ENCODE measurements at places on chromosomes 5 and 9. TPM values are rescaled to one million over a fixed set of nuclear protein-coding genes. Genes with fewer than 3 reads are reported as not detected.

- DNase-seq, result no peak
Measured at GRCh38 chr5:107869438-107870115, 198.8 kb upstream of the EFNA5 start.

Gene PCDHGA8
- not detected for total RNA-seq

DNA sequence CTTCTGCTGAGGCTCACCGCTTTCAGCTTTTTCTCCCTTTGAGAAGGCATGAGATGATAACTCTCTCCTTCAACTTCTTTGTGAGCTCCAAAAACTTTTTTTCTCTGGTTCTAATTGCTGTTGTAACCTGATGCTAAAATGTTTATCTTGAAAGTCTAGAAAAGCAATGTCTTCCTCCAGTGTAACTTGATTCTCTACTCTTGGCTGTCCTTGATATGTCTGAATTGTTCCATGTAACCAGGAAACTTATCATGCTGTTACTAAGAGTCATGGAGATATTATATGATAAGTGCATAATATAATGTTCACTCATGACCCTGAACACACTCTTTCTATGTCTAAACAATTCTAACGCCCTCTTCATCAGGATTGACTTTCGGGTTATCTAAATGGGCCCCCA lies 128.0 kb upstream of the ABCA1 start:
- DNase-seq, result no peak

Gene MAMDC4
- total RNA-seq, result 3.4 TPM

- no peak for DNase-seq
Measured at GRCh38 chr9:30723656-30724055, 1660.8 kb upstream of the ACO1 start.

DNA sequence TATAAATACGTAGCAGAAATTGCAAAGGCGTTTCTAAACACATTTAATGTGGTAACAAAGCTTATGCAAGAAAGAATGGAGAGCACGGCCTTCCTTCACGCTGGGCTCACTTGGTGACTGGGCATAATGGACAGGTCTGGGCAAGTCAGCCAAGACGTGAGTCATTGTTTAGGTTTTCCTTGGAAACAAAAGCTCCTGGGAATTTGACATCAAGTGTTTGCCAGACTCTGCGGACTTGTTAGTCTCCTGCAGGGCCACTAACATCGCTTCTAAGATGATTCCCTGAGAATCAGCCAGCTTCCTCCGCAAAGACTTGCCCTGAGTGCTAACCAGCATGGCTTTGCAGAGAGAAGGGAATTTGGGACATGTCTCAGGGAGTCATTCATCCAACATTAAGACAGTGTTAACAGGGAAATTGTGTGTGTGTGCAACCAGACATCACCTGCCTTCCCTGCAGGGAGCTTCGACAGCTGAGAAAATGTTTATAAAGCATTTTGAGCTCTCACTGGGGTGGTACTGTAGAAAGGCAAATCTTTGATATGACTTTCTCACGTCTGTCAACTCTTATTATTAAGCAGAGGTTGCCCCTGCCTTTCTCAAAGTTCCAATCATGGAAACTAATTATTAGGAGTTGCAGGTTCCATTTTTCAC lies 182.5 kb downstream of the NTRK2 start:
- no peak for DNase-seq

Gene NR2F1
- total RNA-seq, result not detected

- DNase-seq, result peak; percentile 22
Measured at GRCh38 chr5:56686337-56687195, 128.8 kb upstream of the MAP3K1 start.

Gene ARID3C
- total RNA-seq, result 0.25 TPM

DNA sequence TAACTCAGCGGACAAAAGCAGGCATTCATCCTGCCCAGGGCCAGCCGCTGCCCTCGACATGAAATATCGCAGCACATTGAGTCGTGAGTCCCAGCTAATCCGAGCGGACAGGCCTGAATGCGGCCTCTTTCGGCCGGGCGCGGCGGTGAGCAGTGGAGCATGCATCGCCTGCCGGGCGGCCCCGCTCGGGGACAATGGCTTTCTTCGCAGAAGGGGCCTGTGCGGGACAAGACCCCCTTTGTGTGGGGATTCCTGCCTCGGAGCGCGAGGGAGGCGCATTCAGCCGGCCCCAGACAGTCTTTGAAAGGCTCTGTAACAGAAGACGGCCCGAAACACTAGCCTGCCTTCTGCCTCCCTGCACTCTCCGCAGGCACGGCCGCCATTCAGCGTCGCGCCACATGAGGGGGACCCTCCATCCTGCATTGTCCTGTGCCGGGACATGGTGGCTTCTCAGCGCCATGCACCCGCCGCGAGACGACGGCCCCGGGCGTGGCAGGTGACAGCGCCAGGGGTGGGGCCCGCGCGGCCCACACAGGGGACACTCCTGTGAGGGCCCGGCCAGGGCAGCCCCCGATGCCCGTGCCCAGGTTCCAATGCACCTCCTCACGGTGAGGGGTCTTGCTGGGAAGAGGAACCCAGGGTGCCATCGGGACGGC lies 52.0 kb downstream of the EXD3 start:
- no peak for DNase-seq

GRCh38 chr5:6859023-6859422 lies 145.8 kb downstream of the TENT4A start:
- no peak for DNase-seq

GRCh38 chr9:93086447-93087224 lies 9.4 kb upstream of the CARD19 start:
- DNase-seq, result no peak

Gene FEM1C
- total RNA-seq, result 44.2 TPM

- no peak for DNase-seq
Measured at GRCh38 chr9:131724683-131725082, 15.2 kb downstream of the RAPGEF1 start.

GRCh38 chr5:4868140-4868735 lies 271.9 kb upstream of the ADAMTS16 start:
- DNase-seq, result no peak

GRCh38 chr9:89442981-89443814 lies 54.7 kb downstream of the SEMA4D start:
- DNase-seq, result no peak

DNA sequence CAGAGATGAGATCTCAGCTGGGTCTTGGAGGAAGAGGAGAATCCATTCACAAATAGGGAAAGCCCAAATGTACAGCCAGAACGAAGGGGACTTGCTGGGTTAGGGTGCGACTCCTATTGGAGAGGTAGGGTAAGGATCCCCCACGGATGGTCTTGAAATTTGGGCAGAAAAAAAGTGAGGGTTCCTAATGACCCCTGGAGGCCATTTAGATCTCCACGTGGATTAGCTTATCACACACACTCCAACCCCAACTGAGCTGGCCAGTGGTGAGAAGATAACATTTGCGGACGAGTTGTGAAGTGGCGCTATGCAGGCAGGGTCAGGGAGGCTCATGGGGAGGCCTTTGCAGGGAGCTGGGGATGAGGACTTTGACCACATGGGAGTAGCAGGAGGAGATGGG lies 86.0 kb downstream of the FSTL4 start:
- no peak for DNase-seq

All from CD4-positive, alpha-beta T cell (primary cell).